ENCODE measurements at places on chromosomes 11 and 22. TPM values are rescaled to one million over a fixed set of nuclear protein-coding genes. Genes with fewer than 3 reads are reported as not detected.

KRTAP5-2 gene
- not detected for total RNA-seq

CCDC86 gene
- total RNA-seq, result 54.3 TPM

TP53AIP1 gene
- total RNA-seq, result not detected

ANGPTL5 gene
- total RNA-seq, result not detected

MMP12 gene
- total RNA-seq, result 0.05 TPM

SNX19 gene
- 41.3 TPM for total RNA-seq

BATF2 gene
- 4.4 TPM for total RNA-seq

GSTT2 gene
- total RNA-seq, result 1.3 TPM

LRRN4CL gene
- not detected for total RNA-seq

LGALS12 gene
- not detected for total RNA-seq

RFPL1 gene
- not detected for total RNA-seq

SEPTIN3 gene
- not detected for total RNA-seq

HEPN1 gene
- total RNA-seq, result not detected

OR51E2 gene
- not detected for total RNA-seq

GAB2 gene
- total RNA-seq, result 15.9 TPM

SCGB1A1 gene
- not detected for total RNA-seq

ATG2A gene
- total RNA-seq, result 27.4 TPM

Data from mammary microvascular endothelial cell (primary cell).